NCI-H187 treated with DMSO at 0.1 percent for 48 hours (cell line): ENCODE measurements at places on chromosomes 1 and 21.
A peak's percentile ranks its signal among the peaks of the same experiment; 100 is the strongest.

DNA sequence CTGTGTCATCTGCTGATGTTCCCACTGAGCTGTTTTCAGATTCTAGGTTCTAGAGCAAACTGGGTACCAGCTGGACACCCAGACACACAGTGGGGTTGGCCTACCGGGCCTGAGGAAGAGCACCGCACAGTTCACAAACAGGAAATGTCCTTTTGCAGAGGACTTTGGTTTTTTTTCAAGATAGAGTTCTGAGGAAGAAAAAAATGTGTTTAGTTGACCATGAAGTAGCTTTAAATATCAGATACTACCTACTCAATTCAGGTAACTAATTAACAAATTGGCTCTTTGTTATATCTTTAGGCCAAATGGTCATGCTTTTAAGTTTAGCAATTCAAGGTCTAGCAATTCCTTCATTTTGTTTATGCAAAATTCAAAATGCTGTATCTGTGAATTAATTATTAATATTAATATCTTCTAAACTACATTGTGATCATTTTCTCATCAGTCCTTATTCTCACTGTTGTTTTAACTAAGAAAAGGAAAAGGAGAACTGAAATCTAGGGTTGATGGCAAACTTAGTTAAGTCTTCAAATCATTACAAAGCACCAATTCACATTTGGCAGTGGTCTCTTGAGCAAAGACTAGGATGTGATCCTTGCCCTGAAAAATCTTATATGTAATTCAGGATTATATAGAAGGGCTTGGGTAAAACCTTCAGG, 17.2 kb upstream of the NCF2 start:
- no peak for DNase-seq

DNA sequence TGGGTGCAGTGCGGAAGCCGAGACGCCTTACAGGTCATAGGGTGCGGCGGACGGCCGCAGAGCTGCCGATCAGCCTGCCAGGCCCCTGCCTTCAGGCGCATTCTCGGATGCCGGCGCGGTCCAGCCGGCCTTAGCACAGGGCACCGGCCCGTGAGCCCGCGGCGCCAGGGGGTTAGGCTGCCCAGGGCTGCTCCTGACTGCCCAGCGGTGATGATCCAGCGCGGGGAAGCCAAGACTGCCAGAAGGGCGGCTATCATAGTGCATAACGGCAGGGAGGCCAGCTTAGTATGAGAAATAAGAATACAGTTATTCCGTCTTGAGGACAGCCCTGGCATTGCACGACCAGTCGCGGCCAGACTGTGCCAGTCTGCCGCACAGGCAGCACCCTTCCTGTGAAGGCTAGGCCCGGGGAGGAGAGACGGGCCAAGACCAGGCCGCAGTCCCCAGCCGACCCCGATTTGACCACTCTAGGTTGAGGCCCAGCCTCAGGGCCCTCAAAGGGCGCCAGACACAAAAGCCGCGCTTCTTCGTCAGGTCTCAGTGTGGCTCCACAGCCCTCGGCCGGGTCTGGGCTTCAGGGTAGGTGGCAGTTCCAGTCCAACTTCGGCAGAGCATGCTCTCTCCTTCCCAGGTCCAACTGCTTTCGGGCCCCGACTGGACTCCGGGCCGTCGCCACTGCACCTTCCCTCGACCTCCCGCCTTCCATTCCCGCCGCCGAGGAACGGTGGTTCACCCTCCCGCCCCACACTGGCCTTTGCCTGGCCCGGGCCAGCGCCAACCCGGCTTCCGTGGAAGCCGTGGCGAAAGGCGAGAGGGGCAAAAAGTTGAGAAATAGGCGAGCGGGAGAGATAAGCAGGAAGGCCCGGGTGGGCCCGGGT, 829 bp downstream of the ALX3 start:
- DNase-seq = no peak

DNA sequence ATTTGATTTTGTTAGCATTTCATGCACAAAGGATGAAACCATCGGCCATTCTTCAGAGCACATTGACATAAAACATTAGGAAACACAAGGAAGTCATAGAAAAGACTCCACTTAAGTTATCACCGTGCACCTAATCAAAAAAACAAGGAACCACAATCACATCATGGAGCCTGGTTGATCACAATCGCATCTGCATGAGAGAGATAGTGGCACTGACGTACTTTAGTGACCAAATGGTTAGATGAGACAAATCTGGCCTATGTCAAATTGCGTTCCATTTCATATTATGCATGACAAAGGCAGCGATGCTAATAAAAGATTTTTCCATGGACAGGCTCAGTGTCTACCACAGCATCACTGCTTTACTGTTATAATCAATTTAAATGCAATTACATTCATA, 571.8 kb upstream of the ADGRL2 start:
- no peak for DNase-seq

DNA sequence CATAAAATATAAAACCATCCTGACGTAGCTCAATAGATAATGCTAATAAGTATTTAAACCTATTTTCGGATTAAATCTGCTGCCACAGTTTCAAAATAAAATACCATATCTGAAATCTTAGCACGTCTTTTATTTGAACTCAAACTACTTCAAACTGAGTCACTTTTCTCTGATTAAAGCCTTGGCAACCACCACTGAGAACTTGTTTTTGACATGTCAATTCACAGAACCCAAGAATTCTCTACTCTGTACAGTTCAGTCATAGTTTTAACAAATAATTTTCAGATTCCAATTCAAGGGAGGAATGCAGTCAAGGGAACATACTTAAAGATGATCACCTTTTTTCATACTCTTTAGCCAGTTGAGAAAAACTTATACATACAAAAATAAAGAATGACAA, 643.2 kb downstream of the KCNT2 start:
- no peak for DNase-seq

- no peak for DNase-seq
These were observed 26.8 kb upstream of the ZNF697 start for GRCh38 chr1:119674835-119675289.

DNA sequence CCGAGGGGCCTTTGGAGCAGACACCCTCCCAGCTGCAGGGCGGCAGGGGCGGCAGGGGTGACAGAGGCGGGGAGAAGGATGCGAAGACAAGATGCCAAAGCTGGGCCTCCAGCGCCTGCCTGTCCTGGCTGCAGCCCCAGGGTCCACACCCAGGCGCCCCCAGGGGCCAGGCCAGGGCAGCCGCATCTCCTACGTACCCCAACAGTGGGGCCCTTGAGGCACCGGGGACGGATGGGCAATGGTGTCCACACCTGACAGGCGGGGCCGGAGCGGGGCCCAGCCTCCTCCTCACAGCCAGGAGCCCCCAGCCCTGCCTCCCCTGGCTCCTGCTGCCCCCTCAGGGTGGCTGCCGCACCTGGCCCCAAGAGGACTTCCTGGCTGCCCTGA, 7.2 kb downstream of the B3GALT6 start:
- DNase-seq = no peak

DNA sequence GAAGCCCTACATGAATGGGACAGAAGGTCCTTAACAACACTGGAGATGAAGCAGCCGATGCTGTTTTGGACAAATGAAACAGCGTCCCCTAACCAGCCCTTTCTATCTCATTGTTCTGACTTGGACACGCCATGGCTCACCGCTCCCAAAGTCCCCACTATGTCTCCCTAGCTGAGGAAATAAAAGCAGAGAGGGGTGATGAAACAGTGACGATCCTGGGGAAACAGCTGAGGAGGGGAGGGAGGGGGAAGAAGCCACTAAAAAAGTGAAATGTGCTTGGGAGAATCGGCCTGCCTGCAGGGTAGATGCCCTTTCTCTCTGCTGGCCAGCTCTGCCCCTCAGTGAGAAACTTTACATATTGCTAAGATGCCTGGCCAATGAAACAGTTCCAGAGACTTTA, 1.1 kb upstream of the ACKR1 start:
- DNase-seq = no peak

DNA sequence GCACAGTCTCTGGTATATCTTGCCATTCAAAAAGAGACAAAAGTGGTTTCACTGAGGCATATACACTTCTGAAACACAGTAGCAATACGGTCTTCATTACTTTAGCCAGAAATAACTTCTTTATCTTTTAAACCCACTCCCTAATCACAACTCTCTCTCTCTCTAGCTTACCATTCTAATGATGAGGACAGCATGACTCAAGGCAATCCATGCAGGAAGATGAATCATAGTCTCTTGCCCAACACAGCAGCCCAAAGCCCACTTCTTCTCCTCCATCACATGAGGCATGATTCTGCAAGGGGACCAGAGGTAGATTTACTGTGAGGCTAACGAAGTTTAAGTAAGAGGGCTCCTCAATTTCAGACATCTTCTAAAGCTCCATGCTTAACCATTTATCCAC, 285.0 kb upstream of the NR5A2 start:
- DNase-seq = no peak

DNA sequence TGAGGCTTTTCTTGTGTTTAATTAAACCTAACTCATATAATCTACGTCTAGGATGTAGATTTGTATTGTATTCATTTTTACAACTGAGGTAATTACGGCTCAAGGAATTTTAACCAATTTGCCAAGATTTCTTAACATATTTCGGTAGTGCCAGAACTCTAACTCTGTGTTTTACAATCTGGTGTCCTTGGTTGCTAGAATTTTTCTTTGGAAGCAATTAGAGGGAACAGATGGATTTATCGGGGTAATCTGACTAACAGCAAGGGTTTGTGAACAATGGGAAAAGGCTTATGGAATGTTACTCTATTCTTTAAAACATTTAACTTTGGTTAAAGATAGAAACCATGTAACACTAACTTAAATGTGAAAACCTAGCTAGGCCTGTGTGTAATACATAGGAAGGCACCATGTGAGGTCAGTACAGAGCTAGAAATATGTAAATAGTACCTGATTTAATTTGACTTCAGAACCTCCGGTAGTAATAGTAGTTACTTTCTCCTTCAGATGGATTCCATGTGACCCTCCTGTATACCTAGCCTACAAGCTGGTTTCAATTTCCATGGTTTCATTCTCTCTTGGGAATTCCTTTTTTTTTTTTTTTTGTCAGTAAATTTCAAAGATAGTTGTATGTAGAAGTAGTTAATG, 1.2 kb downstream of the MTF2 start:
- peak; percentile 13 for DNase-seq

- no peak for DNase-seq
These were observed 22.0 kb upstream of the BLACAT1 start for GRCh38 chr1:205477759-205478247.

GRCh38 chr1:183911285-183911684, 106.4 kb downstream of the RGL1 start:
- no peak for DNase-seq

GRCh38 chr1:225950905-225951497, 10.0 kb upstream of the LEFTY2 start:
- no peak for DNase-seq

- no peak for DNase-seq
These were observed 89.2 kb upstream of the POU3F1 start for GRCh38 chr1:38135625-38136414.

DNA sequence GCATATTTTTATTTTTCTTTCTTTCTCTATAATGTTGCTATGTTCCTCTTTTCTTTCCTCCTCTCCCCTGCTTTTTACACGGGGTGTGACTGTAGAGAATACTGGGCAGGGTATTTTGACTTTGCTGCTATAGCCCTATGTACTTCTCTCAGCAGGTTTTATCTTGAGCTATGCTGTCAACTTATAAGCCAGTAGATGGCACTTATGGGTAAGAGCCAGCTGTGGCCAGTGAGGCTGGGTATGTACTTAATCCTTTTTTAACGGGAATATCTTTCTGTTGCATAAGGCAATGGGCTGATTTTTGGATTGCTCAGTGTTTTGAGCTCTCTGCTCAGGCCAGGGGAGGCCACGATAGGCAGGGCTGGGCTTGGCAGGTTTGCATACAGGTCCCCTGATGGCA, 99.0 kb downstream of the KCNK2 start:
- no peak for DNase-seq

DNA sequence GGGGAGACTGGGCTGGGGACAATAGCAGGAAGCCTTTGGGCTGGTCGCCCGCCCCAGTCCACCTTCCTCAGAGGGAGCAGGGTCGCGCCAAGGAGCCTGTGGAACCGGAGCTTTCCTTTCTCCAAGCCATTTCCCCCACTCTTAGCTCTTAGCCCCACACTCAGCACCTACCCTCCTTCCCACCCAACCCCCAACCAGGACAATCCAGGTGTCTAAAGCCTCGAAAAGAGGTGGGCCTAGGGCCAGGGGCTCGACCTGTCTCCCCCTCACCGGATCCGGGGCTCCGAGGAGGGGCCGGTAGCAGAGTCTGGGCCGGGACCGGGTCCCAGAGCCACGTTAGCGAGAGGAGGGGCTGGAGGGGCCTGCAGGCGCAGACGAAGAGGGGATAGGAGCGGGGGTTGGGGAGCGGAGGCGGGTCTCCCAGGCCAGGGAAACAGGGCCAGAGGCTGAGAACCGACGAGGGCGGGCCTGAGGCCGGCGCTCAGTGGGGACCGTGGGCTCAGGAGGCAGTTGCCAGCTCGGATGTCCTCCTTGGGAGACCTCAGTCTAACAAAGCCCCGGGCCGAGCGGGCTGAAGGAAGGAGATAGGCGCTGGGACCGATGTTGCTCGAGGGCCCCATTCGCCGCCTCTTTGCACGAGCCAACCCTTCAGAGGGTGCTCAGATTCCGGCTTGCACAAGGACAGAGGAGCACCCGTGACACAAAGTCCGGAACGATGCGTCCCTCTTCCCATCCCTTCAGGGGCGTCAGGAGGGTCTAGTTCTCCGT, 943 bp downstream of the SEMA6C start:
- DNase-seq = no peak

DNA sequence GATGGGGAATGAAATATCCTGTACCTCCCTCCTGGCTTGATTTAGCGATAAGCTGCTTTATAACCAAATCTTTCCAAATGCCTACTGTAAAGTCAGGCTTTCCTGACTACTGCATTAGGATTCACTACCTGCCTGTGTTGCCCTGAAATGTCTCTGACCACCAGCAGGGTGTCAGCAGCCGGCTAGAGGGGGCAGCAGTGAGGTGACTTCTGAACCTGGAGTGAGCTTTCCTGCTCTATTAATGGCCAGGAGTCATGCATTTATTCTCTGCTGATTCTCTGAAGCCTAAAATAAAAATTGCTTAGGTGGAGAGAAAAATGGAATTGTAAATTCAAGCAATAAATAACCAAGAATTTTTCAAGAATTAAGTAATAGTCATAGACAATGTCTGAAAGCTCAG, 2.5 kb downstream of the BACE2 start:
- no peak for DNase-seq

GRCh38 chr1:205777994-205778393, 2.7 kb upstream of the RAB29 start:
- no peak for DNase-seq

GRCh38 chr1:27956761-27957160, 3.0 kb upstream of the XKR8 start:
- DNase-seq = no peak

DNA sequence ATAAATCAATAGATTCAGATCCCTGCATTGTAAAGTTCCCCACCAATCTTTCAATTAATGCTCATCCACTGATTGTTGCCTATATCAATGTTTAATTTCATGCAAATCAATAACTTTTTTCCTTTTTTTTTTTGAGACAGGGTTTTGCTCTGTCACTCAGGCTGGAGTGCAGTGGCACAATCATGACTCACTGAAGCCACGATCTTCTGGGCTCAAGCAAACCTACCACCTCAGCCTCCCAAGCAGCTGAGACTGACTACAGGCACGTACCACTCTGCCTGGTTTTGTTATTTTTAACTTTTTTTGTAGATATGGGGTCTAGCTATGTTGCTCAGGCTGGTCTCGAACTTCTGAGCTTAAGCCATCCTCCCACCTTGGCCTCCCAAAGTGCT, 25.7 kb downstream of the DIO1 start:
- no peak for DNase-seq

GRCh38 chr1:64754173-64754572, 9.3 kb downstream of the RAVER2 start:
- no peak for DNase-seq
